ENCODE measurements at places on chromosomes 2 and 18.

DNA sequence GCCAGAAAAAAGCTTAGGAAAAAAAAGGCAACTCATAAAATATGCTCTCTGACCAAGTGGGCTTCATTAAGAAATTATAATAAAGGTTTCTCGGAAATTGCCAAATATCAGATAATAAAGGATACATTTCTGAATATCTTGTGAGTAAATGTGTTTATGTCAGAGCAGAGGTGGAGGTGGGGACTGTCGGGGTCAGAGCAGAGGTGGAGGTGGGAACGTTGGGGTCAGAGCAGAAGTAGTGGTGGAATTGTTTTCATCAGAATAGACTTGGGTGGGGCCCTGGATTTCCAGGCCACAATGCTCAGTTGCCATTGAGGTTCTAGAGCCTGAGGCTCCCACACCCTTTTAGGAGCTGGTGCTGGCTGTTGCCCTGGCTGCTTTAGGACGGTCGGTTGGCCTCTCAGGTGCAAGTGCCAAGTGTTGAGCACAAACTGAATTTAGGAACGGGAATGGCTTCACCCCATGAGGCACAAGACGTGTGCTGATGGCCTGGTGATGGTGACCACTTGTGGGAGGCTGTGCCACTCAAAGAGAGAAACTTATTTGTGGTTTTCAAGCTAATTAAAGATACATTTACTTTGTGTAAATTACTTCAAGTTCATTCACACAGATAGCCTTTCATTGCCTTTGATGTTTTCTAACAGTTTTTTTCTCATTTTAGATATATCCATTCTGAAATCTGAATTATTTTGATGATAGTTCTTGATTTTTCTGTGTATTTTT lies 131.5 kb downstream of the ATP9B start:
- DNase-seq = no peak

DNA sequence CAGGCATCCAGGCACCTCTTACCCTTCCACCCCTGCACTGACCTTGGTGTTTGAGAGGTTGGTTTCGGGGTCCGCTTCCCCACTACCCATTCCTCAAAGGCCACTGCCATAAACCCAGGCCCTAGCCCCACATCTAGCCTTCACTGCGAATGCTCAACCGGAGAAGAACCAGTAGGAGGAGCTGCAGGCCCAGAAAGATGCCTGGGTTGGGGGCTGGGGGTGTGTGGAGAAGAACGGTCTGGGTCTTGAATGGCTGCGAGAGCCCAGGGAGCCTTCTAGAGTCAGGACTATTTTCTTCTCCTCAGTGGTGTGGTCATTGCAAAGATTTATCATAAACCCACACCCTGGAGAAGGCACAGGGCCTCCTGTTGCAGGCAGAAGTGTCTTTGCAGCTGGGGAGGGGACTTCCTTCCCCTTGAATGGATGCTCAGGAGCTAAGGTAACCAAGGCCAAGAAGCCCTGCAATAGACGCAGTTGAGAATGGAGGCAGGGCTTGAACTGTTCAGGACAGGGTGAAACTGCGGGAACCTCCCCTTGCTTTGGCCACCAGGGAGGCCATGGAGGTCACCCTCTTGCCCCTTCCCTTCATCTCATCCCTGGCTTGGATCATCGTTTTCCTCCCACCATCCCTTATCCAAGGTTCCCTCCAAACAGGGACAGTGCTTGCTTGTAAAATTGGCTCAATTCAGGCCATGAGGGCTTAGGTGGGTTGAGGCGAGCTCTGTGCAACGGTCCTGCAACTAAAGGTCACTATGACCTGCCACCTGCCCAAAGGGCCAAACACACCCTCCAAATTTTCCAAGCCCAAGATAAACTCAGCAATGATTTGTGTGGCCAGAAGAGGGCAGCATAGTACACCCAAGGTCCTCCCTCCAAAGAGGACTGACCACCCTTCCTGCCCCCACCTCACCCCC lies 20.9 kb downstream of the THNSL2 start:
- DNase-seq = no peak

DNA sequence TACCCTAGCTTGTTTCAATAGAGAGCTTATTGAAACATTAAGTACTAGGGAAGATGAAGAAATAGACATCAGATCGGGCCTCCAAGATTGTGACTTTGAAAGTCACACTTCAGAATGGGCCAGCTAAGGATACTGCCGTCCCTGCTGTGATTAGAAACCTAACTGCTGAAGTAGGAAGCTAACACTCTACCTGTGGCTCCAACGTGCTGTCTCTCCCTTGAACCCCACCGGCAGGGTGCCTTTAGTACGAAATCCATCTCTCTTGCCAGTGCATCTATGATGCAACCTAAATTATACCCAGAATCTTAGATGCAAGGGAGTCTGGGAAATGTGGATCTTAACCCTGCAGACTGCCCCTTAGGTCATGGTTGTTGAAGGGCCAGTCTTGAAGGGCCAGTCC lies 78.6 kb downstream of the OXER1 start:
- no peak for DNase-seq

DNA sequence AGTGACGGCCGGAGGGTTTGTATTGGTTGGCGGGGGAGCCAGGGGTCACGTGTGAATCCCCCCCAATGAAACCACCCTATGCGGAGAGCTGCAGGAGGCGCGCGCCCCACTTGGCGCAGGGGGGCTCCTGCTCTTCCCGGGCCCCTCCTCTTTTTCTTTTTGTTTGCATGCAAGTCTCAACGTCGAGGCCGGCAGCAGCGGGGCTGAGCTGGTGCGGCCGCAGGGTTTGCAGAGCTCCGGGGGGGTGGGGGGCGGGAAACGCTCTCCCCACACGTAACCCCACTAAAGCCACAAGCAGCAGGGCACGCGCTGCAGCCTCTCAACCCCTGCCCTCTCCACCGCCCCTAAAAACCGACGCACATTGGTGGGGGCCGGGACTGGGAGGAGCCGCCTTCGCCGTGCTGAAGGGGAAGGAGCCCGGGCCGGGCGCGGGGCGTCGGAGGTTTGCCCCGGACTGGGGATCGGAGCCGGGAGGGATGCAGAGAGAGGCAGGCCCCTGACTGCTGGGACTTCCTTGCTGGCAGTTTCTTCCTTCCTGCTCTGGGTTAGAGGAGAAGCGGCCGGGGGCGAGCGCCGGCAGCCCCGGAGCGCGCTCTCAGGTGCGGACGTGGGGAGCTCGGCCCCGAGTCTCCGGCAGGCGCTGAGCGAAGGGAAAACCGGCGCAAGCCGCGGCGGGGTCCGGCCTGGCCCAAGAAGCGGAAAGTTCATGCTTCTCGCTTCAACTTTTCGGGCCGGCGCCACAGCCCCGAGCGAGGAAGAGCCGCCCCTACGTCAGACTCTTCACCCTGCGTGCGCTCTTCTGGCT lies 864 bp downstream of the LBH start:
- no peak for DNase-seq

DNA sequence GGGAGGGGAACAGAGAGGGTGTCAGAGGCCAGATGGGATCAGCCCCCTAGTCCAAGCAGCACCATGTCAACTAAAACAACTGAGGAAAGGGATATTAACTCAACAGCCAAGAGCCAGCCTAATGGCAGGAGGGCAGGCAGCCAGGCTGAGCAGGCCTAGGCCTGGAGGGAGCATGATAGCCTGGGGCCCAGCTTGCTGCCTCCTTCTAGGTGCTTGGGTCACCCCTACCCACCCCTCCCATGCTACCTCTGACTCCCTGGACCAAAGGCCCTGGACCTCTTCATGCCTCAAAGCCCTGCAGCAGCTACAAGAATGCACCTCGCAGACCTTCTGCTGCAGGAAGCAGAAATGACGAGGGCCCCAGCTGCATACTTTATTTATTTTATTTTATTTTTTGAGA lies 22.1 kb upstream of the TNS1 start:
- no peak for DNase-seq

GRCh38 chr2:52597346-52597745 lies 1170.3 kb upstream of the CHAC2 start:
- DNase-seq = no peak

DNA sequence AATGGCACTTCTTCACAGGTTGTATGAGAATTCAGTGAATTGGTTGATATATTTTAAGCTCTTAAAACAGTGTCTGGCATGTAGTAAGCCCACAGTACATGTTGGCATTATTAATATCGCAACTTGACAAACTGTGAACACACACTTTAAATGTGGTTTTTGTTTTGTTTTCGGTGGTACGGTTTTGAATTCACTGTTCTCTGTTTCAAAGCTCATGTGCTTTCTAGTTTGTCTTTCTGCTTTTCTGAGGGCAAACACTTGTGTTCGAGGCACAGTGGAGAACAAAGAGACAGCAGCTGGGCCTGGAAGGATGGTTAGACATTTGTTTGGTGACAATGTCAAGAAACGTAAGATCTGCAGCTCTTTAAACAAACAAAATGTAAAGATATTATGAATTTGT lies 276.5 kb upstream of the MC4R start:
- DNase-seq = no peak

DNA sequence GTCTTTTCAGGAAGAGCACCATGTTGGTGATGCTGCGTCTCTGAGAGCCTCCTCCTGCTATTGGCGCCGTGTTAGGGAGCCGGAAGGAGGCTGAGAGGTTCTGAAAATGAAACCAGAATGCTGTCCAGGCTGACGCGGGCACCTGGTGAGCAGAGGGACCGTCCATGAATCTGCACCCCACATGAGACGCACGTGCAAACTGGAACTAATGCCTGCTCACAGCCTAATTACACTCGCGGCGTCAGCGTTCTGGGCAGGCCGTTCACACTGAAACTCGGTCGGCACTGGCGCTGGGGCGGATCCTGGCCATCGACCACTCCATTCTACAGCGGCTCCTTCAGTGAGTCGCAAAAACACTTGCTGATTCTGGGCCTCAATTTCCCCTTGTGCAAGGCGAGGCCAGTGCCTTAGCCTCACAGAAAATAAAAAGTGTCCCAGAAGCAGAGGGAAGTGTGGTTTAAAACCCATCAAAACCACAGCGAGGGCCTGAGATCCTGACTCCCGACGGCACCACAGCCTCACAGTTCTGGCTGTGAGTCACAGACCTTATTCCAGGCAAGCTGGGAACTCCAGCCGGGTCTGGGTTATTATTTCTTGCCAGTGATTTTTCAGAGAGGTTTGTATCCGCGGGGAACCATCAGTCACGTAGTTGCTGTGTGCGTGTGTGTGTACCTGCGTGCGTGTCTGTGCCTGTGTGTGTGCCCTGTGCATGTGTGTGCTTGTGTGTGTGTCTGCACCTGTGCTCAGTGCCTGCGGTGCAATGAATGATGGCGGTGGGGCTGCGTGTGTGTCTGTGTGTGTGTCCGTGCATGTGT lies 49.1 kb upstream of the CTDP1 start:
- DNase-seq = no peak

- DNase-seq = no peak
Measured at GRCh38 chr2:26173776-26174482, 1.0 kb downstream of the GAREM2 start.

DNA sequence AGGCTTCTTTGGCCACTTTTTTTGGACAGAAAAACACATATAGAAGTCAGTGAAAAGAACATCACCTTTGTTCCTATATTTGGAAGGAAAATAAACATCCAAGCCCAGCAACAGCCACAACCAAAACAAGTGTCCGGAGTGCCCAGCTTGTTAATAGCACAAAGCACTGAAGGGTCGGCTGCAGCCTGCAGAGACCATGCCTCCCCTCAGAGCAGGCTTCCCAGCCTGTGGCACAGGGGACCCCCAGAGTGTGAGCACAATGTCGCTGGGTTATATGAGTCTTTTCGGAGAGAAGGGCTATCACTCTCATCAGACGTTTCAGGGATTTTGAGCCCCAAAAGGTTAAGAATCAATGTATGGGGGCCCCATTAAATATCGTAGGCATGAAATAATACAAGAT lies 6.2 kb upstream of the CIDEA start:
- no peak for DNase-seq

DNA sequence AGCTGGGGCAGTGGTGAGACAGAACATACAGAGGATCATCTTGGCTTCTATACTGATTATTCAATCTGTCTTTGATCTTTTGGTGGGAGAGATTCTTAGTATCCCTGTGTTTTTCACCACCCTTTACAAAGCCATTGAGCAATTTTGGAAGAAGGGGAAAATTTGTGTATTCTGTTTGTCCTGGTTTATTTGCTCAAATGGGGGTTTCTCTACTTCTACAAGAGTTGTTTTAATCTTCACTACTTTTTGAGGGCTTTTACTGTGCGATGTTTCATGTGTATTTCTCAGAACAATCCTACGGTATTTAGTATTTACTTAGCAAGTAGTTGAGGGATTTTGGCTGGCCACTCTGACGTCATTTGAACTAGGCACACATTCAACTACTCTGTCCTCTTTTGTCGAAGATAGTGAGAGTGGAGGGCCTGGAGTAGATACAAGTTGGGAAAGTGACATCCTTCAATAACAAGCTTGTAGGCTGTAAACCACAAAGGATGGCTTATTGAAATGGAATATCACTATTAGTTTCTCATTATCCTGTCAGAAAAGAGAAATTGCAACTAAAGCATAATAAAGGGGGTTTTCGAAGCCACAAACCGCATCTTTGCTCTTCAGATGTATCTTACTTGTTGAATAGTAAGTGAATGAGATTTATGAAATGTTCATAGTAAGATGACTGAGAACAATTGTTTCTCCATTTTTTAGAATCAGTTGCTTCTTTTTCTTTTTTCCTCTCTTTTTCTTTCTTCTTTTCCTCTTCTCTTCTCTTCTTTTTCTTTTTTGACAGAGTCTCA lies 24.8 kb downstream of the FMNL2 start:
- no peak for DNase-seq

GRCh38 chr18:48563027-48563426 lies 24.2 kb downstream of the CTIF start:
- DNase-seq = no peak

DNA sequence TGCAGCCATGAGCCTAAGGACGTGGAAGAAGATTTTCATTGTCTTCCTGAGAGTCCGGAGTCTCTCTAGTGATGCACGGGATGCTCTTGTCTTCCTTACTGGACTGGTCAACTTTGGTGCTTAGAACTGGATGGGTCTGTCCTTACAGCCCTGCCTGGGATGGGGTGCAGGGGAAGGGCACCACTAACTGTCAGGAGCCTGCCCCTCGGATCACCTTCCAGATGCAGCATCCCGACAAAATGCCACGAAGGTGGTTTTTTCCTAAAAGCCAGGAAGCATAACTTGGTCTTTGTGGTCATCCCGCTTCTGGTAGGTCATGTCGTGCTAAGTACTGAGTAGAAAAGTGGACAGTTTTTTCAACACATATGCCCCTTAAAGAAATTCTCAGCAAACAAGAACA lies 207.4 kb upstream of the TWIST2 start:
- DNase-seq = no peak

GRCh38 chr2:224122542-224122941 lies 83.5 kb upstream of the SERPINE2 start:
- no peak for DNase-seq

- DNase-seq = no peak
Measured at GRCh38 chr18:46588971-46589660, 67.9 kb downstream of the LOXHD1 start.

GRCh38 chr2:211944572-211944971 lies 594.0 kb downstream of the ERBB4 start:
- no peak for DNase-seq

All from NCI-H187 (cell line).